ENCODE measurements at places on chromosomes 6 and 20.

DNA sequence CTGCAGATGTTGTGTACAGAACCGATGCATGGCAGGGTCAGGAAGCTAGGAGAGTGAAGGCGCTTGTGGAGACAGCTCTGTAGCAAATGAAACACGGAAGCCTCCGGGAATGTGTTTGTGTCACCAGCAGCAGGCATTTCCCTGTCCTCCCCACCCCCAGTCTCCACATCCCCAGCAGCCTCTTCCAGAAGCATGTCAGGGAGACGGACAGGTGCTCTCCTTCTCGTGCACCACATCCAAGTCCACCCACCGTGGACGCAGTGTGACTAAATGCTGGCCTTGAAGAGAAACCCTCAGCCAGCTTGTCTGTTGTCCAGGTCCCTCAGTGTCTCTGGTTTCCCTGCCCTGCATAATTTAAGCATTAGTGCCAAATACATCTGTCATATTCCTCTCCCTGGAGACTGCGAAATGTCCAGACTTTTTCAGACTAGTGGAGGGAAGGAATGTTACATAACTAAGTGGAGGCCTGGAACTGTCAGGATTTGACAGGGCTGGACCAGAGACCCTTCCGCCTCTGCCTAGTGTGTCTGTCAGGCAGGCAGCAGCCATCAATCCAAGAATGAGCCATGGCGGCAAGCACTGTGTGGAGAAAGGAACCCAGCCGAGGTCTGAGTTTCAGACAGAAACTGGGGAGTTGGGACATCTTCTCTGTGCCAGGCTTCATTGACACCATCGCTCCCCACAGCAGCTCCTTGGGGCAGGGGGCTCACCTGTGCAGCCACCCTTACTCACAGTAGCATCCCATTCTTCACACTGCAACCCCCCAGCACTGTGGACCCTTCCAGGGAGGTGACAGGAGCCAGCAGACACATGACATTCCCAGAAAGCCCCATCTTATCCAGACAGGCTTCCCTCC is 26.6 kb upstream of the PI16 start:
- DNase-seq, result no peak

DNA sequence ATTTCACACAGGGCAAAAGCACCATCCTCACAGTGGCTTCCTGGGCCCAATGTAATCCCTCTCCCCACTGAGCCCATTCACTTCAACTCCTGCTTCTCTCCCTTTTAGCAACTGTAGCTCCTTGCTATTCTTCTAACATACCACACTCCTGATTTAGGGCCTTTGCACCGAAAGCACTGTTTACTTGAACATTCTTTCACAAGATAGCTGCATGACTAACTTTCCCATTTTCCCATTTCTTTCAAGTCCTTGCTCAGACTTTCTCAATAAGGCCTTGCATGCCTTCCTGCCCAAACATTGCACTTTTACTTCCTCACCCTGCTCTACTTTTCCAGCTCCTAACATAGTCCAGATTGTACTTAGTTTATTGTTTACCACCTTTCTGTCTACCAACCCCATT is 73.0 kb downstream of the SHPRH start:
- DNase-seq, result no peak

GRCh38 chr20:34546751-34547181 is 11.8 kb upstream of the MAP1LC3A start:
- no peak for DNase-seq

GRCh38 chr6:43825187-43826115 is 55.4 kb downstream of the VEGFA start:
- peak; percentile 16 for DNase-seq

GRCh38 chr6:155340464-155341129 is 26.3 kb upstream of the TFB1M start:
- DNase-seq, result peak; percentile 33

DNA sequence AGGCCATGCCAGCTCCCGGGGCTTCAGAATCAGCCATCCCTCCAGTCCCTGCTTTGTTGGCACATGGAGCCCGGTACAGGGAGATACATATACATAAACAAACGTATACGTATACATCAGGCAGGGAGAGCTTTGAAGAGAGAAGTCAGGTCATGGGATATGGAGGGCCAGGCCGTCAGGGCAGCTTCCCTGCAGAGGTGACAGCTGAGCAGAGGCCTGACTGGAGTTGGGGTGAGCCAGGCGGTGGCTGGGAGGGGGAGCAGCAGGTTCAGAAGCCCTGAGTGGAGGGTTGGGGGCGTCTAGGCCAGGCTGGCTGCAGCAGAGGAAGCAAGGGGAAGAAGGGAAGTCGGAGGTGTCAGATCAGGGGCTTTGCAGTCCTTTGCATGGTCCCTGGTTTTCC is 61.7 kb downstream of the STK35 start:
- DNase-seq, result no peak

- DNase-seq, result no peak
These were observed 131.3 kb downstream of the GJA10 start for GRCh38 chr6:90025523-90026061.
